Sigmoid colon (tissue), 7 donors: ENCODE measurements at places on chromosomes 3 and 15. TPM values are rescaled to one million over a fixed set of nuclear protein-coding genes. Genes with fewer than 3 reads are reported as not detected.

GRCh38 chr15:53835309-53835708 lies 75.8 kb upstream of the WDR72 start:
- no peaks in the 10 kb centered on the region for H3K36me3 ChIP-seq
- DNase-seq: no peak
- H3K27ac ChIP-seq: no peak overlapping the region
- H3K4me3 ChIP-seq: no peak overlapping the region

GRCh38 chr3:46300461-46300789 lies 53.5 kb upstream of the CCR2 start:
- H3K27ac ChIP-seq: no peak overlapping the region
- no peak overlapping the region for H3K4me3 ChIP-seq
- no peaks in the 10 kb centered on the region for H3K27me3 ChIP-seq
- no peaks in the 10 kb centered on the region for H3K36me3 ChIP-seq

DNA sequence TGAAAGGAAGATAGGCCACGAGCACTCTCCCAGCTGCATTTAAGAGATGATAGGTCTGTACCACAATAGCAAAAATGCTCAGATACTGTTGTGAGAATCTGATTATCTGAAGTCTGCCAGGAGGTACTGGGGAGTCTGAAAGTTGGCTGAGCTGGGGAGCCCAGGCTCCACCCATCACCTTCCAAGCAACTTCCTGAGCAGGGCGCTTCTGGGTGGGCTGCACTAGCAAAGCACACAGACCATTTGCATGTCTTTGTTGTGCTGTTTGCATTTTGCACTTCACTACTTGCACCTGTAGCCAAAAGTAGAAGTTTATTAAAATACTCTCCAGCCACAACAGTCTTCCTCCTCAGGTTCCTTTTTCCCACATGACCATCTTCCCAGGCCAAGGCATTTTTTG lies 133.2 kb downstream of the ALDH1A2 start:
- no peaks in the 10 kb centered on the region for H3K36me3 ChIP-seq
- no peak overlapping the region for H3K27ac ChIP-seq
- no peaks in the 10 kb centered on the region for H3K4me1 ChIP-seq
- no peaks in the 10 kb centered on the region for H3K27me3 ChIP-seq
- no peak overlapping the region for H3K4me3 ChIP-seq
- DNase-seq: no peak

DNA sequence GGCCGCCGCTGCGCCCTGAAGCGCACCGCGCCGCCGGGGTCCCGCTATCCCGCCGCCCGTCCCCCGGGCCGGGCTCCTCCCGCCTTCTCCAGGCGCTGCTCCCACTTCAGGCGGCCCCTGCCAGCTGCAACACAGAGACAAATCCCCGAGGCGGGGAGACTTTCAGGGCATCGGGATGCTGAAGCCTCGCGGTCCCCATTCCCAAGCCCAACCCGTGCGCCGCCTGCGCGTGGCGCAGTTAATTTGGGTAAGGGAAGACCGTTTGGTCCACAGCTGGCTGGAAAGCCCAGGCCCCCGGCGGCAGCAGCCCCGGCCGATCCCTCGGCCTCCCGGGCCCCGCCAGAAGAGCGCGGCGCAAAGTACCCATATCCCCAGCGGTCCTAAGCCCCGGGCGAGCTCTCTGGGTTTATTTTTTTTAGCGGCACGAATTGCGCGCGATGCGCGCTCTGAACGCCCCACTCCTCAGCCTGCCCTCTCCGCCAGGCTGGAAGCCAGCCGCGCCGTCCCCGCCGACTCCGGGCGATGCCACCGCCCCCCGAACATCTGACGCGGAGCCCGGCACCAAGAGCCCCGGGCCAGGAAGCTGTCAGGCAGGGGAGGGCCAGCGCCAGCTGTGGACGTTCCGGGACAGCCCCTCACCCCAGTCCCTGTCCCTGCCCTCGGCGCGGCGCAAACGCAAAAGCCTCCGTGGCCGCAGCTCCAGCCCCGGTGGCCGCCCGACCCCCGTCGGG lies 517 bp downstream of the FBN1 start:
- DNase-seq: peak; percentile 69
- peak overlapping the region; percentile 65 for H3K4me3 ChIP-seq
- H3K27me3 ChIP-seq: peaks cover 25% of the 10 kb centered on the region
- H3K27ac ChIP-seq: peak overlapping the region; percentile 88
- H3K4me1 ChIP-seq: peaks cover 20% of the 10 kb centered on the region
- no peaks in the 10 kb centered on the region for H3K36me3 ChIP-seq

DNA sequence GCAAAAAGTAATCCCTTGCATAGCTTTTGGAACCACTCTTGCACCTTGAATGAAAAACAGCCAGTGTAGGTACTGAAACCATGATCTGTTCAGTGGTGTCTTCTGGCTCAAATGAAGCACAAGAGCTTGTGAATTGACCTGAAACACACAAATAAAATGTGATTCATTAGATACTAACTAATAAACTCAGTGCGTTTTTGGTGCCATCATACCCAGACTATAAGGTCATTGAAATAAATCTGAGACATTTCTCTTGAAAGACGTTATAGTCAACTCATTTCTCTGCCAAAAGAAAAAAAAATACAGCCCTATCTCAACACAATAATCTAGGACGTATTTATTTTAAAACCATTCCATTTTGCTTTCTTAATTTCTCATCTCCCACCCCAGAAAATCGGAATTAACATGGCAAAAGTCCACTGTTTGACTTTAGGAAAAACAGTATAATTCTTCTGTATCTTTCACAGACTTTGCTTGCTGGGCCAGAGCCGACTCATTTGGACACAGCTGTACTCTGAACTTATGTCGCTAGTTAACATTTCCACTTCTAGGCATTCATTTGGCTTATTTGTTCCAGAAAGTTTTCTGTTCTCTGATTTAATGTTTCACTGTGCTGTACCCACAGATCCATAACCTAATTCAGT lies 284.9 kb upstream of the TBL1XR1 start:
- H3K27me3 ChIP-seq: no peaks in the 10 kb centered on the region
- H3K36me3 ChIP-seq: no peaks in the 10 kb centered on the region
- peaks cover 49% of the 10 kb centered on the region for H3K4me1 ChIP-seq
- no peak overlapping the region for H3K4me3 ChIP-seq

DNA sequence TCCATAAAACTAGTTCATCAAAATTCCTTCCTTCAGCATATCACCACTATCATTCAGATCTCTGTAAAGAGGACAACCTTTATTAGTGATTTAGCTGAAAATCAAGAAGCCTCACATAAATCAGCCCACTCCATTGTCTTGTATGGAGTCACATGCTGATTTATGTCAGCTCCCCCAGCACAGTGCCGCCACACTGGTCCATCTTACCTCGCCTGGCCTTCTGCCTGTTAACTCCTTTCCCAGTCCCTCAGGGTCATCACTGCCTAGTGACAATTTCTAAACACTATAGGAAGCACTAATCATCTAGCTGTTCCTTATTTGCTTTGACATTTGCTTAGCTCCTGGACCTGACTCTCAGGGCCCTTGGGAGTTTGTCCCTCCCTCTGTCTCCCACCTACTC lies 75.4 kb downstream of the PLCL2 start:
- no peaks in the 10 kb centered on the region for H3K4me1 ChIP-seq
- H3K27ac ChIP-seq: no peak overlapping the region

DNA sequence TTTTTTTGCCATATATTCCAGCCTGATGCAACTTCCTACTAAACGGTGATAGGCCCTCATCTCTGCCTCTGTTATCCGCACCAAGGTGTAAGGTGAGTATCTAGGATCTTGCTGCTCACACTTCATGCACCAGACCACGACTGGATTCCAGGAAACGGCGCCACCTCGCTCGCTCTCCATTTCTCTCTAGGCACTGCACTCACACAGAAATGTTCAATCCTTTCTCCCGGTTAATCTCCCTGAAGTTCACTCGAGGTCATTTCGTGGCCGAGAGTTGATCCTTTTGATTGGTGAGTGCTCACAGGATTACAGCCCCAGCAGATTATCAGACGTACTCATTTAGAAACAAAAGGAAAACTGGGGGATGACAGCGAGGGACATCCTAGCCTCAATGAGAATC lies 28.1 kb downstream of the MCF2L2 start:
- H3K36me3 ChIP-seq: no peaks in the 10 kb centered on the region
- no peak for DNase-seq
- no peak overlapping the region for H3K27ac ChIP-seq
- H3K27me3 ChIP-seq: no peaks in the 10 kb centered on the region
- H3K4me1 ChIP-seq: no peaks in the 10 kb centered on the region

DNA sequence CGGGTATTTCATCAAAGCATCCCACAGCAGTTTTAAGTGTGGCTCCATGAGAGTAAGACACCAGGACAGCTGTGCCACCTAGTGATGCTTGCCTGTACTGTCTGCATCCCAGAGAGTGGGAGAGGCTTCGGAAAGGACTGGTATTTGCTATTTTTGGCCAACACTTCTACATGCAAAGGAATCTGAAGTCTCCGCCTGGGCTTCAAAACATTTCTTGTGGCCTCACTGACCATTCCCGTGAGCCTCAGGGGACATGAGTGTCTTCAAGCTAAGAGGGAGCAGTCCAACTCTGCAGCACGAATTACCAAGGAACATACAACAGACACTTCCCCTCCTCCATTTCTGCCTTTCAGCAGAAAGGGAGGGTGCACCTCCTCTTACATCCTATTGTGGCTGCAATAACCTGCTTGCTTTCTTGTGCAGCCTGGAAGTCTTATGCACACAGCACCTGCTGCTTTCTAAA lies 177.5 kb downstream of the RORA start:
- no peaks in the 10 kb centered on the region for H3K36me3 ChIP-seq
- peaks cover 36% of the 10 kb centered on the region for H3K4me1 ChIP-seq
- no peak overlapping the region for H3K4me3 ChIP-seq
- peak; percentile 71 for DNase-seq

DNA sequence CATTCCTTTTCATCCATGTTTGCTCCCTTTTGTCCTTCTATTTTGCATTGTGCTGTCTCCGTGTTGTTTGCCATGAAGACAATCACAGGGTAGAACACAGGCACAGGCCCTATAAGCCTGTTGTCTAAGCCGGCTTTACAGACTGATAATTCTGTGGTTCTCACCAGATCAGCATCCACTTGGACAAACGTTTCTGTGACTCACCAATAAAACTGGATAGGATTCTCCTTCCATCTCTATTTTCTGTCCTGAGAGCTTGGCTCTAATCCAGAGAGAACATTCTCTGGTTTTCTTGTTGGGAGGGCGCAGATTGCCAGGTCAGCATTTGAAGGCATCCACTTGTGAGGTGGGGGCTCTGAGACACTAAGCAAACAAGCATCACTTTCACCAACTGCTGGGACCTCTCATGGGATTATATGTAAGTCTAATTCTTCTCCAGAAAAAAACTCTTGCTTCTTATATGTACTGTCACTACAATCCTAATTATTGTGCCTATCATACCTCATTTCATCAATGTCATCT lies 101.6 kb downstream of the ERC2 start:
- no peak for DNase-seq
- H3K27me3 ChIP-seq: no peaks in the 10 kb centered on the region
- no peak overlapping the region for H3K27ac ChIP-seq
- H3K4me1 ChIP-seq: no peaks in the 10 kb centered on the region
- no peaks in the 10 kb centered on the region for H3K36me3 ChIP-seq

DNA sequence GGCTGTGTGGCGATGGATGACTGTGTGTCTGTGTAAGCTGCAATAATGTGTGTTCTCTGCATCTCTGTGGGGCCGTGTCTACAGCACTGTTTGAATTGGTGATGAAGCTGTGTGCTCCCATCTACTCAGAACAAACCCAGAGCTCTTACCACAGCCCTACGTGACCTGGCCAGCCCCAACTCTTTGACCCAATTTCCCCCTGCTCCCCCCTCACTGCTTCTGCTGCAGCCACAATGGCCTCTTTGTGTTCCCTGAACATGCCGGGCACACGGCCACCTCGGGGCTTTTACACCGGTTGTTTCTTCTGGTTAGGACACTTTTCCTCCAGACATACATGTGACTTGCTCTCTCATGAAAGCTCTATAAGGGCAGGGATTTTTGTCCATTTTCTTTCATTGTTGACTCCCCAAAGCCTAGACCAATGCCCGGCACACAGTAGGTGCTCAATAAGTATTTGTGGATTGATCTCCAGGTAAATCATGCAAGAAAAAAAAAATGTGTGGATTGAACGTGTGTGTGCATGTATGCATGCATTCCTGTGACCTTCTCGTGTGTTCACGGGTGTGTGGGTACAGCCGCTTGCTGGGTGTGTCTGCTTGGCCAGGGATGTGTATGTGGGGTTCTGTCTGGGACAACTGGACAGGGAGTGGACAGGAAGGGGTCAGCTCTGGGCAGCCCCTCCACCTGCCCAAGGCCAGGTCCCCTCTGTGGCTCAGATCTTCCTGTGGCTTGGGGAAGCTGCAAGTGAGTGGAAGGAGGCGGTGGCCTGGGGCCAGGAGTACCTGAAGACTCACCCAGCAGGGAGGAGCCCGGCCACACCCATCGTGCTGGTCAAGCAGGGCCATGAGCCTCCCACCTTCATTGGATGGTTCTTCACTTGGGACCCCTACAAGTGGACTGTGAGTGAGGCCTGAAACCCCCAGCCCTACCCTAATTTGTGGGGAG lies 14.8 kb downstream of the VILL start:
- no peaks in the 10 kb centered on the region for H3K36me3 ChIP-seq
- peak overlapping the region; percentile 46 for H3K27ac ChIP-seq
- H3K27me3 ChIP-seq: no peaks in the 10 kb centered on the region
- no peaks in the 10 kb centered on the region for H3K4me1 ChIP-seq
- DNase-seq: no peak
- no peak overlapping the region for H3K4me3 ChIP-seq

DNA sequence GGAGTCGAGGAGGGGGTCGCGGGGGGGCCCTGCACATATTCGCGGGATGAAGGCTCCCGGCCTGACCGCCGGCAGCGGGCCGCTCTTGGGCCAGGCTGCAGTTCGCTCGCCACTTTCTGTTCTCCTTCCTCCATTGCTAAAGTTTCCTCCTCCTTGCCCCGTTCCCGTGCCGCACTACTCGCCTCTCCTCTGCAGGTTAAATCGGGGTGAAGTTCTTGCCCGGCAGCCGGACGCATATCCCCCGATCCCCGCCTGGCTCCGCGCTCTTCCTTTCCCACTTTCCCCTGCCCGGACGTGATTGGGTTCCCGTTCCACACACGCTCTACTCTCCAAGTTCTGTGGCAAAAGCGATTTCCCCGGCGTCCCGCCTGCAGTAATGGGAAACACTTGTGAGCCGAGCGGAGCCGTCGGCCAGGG lies 556 bp downstream of the CRYBG3 start:
- DNase-seq: peak; percentile 83
- H3K27ac ChIP-seq: peak overlapping the region; percentile 94

Gene BFSP2
- not detected for total RNA-seq

Gene PAK6
- total RNA-seq: 1.4 TPM

Gene P3H2
- 41.7 TPM for total RNA-seq

Gene CAPN3
- 6.8 TPM for total RNA-seq
